ENCODE measurements at places on chromosomes 3 and 15.

- peak; percentile 5 for DNase-seq
Measured at GRCh38 chr3:161372321-161373260, 1.3 kb upstream of the SPTSSB start.

- DNase-seq: peak; percentile 33
Measured at GRCh38 chr3:171829841-171830517, 13.2 kb upstream of the TMEM212 start.

- peak; percentile 34 for DNase-seq
Measured at GRCh38 chr3:118938183-118938961, 96.3 kb downstream of the IGSF11 start.

- DNase-seq: no peak
Measured at GRCh38 chr3:57919987-57920386, 88.2 kb upstream of the FLNB start.

GRCh38 chr3:58120075-58120812, 90.5 kb downstream of the DNASE1L3 start:
- DNase-seq: no peak

- no peak for DNase-seq
Measured at GRCh38 chr3:191484461-191484860, 23.5 kb downstream of the PYDC2 start.

- DNase-seq: peak; percentile 57
Measured at GRCh38 chr3:42946050-42946449, 33.1 kb upstream of the GASK1A start.
